ENCODE measurements at places on chromosomes 13 and 19. TPM values are rescaled to one million over a fixed set of nuclear protein-coding genes. Genes with fewer than 3 reads are reported as not detected.
A peak's percentile ranks its signal among the peaks of the same experiment; 100 is the strongest.

DNA sequence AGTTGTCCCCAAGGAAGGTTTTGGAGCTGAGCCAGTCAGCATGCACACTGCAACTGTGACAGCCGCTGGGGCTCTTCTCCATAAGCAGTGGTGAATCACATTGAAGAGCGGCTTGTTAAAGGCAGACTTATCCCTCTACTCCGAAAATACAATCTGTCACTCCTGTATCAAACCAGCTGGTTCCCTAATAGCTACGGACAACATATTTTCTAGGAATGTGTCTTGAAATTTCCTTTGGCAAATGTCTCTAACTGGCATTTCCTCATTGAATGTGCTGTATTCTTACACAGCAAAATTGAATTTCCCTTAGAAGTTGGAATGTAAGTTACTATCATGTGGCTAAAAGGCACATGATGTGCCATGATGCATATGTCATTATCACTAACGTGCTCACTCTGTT, 104.0 kb upstream of the GPR12 start:
- ATAC-seq, result no peak

- ATAC-seq, result no peak
Measured at GRCh38 chr13:110774051-110774450, 60.6 kb downstream of the ING1 start.

GRCh38 chr13:59464926-59465325, 698.8 kb downstream of the DIAPH3 start:
- no peak for ATAC-seq

The IGLON5 gene
- total RNA-seq, result not detected

DNA sequence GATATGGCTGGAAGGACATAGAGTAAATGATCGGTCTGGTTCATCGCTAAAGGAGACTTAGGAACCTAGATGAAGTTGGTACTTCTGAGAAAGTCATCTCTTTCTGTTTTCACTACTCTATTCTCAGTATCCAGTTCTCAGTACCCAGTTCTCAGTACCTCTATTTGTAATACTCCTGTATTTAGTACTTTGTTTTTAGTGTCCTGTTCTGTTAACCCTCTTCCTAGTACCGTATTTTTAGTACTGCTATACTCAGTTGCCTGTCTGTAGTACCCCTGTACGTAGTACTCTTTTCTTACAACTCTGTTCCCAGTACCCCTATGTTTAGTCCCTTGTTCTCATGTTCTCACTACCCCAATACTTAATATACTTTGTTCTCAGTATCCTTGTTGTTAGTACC, 1.2 kb downstream of the RFXAP start:
- no peak for ATAC-seq

DNA sequence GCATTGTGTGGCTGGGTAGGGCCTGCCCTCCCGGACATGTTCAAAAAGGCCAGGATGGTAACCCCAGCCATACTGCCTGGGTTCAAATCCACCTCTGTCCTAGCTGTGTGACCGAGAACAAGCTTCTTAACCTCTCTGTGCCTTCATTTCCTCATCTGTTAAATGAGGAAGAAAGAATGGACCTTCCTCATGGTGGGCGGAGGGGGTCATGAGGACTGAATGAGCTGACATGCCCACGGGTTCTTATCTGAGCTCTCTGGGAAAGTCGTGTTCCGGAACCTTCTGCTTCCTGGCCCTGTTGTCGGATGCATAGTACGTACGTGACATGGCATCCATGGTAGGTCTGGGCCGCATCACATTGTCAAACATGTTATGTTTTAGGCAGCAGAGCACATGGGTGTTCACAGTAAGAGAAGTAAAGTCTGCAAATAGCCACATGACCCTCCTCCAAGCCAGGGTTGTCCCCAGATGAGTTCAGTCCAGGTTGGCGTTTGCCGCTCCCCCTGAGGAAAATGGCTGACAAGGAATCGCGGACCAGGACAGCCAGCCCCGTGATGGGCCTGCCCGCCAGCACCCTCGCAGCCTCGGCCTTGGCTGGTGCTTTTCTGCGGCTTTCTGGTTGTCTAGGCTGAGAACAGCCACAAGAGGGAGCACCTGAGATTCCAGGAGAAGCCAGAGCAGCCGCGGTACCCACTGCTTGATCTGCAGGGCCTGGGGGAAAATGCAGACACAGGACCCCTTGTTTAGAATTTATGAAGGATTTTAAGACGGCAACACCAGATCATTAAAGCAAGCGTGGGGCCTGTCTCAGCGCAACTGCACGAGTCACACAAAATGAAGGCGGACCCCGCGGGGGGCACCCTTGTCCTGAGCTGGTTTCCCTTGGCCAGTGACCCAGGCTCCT, 2.4 kb upstream of the NTN5 start:
- peak; percentile 87 for ATAC-seq

- no peak for ATAC-seq
Measured at GRCh38 chr13:99996381-99996973, 14.9 kb downstream of the ZIC2 start.

DNA sequence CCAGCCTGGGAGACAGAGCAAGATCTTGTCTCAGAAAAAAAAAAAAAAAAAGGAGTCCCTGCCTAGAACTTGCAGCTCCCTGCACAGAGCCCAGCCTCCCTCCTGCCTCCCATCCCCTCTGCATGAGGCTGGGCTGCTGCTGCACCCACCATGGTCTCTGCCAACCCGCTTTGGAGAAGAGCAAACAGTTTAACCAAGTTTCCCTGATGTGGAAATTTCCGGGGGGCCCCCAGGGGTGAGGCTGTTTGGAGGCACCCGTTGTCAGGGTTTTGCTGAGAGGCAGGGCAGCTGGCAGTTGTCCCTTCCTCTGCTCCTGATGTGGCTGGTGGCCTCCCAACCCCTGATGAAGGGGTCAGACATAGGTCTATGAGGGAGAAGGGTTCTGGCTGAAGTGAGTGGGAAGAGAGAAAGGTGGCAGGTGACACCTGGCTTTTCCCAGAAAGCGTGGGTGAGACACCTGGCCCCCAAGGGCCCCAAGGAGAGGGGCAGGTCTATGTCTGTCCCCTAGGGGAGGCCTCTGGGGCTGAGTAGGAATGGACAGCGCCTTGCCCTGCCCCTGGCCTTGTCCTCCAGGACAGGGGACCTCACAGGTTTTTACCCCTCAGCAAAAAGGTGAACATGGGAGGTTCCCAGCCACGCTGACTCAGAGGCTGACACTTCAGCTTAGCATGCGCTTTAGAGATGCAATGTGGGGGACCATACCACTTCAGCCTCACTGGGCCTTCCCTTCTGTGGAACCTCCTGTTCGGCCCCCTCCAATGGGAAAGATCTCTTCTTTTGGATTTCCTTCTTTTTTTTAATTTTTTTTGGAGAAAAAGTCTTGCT, 5.5 kb downstream of the LRP3 start:
- ATAC-seq, result no peak

The TNFAIP8L1 gene
- total RNA-seq, result 6.6 TPM

GRCh38 chr13:52374873-52375411, 31.0 kb downstream of the THSD1 start:
- no peak for ATAC-seq

DNA sequence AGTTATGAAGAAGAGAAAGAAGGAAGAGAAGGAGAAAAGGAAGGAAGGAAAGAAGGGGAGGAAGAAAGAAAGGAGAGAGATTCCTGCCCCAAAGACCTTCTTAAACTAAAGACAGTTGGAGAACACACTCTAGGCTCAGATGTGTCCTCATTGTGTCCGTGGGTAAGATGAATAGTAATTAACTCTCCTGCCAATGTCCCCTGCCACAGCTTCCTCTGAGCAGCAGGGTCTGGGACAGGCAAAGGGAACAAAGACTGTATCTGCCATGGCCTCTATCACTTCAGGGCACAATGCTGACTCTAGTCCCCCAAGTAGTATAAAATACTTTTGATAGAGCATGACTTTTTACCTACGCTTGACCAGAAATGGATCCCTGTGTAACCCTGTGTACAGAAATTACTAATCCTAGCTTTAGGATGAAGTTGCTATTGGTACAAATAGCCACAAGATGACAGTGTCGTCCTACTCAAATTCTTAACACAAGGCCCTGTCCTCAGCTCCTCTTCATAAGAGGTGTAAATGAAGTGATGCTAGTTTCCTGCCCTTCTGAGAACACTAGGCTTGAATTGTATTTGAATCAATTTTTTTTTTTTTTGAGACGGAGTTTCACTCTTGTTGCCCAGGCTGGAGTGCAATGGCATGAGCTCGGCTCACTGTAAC, 186.2 kb upstream of the GPR12 start:
- ATAC-seq, result peak; percentile 76

DNA sequence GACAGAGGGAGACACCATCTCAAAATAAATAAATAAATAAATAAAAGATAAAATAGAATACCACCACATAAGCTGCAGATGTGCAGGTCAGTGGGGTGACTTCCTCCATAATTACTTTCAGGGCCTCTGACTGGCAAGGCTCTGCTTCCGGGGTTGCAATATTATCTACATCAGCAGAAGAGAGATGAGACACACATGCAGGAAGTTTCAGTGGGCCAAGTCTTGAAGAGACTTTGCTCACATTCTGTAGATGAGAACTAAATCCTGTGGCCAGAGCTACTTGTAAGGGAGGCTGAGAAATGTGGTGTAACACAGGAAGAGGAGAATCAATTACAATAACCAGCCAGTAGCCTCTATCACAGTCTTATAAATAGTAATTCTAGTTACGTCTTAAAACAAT, 89.9 kb upstream of the MAB21L1 start:
- no peak for ATAC-seq

DNA sequence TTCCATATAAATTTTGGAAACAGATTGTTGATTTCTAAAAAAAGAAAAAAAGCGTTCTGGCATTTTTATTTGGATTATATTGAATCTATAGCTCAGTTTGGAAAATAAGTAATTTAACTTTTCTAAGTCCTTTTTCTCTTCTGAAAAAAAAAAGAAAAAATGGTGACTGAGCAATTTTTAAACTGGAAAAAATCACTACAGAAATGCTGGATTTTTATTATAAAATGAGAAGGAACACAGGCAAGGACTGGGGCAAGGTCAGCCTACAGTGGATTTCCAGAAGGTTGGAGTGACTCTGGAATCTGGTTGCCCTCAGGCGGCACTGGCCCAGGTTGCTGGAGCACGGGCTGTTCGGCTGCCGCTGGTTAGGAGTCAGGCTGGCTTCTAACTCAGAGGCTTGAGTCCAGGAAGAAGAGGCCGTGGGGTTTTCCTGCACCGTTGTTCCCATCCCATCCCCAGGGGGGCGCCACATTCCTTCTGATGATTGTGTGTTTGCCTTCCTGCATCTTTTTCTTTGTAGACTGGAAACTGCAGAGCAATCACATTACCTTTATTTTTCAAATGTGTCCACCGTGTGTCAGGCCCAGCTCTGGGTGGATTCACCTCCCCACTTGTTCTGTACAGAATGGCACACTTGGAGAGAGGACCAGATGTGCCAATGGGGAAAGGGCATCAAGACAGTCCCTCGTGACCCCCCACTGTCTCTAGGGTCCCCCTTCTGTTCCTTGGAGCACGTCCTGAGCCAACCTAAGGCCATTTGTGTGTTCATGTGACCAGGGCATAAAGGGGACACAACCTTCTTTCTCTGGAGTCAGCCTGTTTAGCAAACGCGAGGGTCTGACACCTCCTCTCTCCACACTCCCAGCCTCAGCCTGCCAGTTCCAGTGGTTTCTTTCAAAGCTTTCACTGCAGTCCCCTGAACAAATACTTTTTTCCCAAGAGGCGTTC, 44.5 kb upstream of the GTF3A start:
- ATAC-seq, result no peak

The NCR1 gene
- not detected for total RNA-seq

DNA sequence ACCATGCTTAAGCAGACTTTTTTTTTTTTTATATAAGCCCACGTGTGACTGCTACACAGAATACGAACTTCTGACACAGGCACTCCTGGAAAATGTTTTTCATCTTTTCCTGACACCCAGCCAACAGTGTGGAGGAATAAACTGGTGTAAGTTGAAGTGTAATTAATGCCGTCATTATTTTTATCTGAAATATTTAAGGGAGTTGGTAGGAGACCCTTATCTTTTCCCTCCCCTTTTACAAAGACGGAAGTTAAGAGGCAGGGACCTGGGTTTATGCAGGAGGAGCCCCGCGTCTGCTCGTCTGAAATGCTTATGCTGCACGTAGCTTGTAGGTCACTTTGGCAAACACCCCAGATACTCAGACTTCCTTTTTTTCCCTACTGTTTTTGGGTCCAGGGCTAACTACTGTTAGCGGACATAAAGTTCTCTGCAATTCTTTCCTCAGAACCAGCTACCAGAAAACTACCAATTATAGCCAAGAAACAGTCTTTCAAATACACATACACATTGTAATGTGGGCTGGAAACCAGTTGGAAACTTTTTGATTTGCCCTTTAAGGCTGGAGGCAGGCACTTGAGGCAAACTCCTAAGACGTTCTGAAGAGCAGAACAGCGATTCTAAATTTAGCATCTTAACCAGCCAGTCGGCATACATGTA, 50.8 kb downstream of the EFNB2 start:
- peak; percentile 84 for ATAC-seq

GRCh38 chr13:86757236-86757978, 913.8 kb upstream of the SLITRK5 start:
- no peak for ATAC-seq

DNA sequence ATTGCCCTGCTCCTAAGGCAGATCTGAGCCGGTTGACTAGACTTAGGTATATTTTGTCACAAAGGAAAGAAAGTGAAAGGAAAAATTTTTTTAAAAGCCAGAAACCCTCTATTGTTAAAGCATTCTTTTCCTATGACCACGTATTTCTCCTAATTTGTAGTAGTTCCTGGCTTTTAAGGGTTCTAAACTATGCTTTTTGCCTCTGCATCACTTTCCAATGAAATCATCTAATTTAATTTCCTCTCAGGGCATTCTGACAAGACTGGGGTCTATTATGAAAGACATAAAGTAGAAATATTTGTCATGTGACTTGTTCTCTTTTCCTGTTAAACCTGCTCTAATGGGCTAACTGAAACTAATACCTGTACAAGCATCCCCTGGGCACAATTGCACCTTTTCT, 233.0 kb upstream of the PRR20A start:
- no peak for ATAC-seq

- peak; percentile 72 for ATAC-seq
Measured at GRCh38 chr19:29681422-29682235, 16.4 kb downstream of the PLEKHF1 start.

DNA sequence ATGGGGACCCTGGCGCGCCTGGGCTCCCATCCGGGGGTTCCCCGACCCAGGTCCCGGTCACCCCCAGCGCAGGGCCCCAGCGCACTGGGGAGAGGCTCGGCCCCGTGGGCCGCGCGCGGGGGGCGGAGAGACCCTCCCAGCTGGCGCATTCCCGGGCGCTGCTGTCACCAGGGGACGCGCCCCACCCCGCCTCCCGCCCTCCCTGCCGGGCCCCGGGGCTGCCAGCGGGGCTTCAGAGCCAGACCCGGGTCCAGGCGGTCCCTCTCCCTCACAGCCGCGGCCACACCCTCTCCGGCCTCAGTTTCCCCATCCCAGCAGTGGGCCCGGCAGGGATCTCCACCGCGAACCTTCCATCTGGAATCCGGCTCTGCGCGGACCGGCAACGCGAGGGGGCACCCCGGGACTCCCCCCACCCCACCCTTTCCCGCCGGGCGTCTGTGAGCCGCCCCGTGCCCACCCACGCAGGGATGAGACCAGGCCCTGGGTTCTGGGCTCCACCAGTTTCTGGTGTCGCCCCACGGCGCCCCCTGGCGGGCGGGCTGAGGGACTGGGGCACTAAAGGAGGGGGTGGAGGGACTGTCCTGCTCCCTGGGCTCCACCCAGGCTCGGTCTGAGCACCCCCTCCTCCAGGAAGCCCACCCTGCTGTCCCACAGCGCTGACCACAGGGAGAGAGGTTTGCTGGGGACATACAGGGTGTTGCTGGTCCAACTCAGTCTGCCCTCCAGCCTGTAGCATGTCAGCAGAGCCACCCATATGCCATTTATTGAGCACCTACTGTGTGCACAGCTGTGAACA, 878 bp upstream of the ADAMTSL5 start:
- peak; percentile 50 for ATAC-seq

All from gastroesophageal sphincter (tissue), 4 donors.